Activated CD4-positive, alpha-beta T cell treated with anti-CD3 and anti-CD28 coated beads, Interleukin-2, amount 50 U/mL, for 16 hours (primary cell): ENCODE measurements at places on chromosomes 7 and 10.

DNA sequence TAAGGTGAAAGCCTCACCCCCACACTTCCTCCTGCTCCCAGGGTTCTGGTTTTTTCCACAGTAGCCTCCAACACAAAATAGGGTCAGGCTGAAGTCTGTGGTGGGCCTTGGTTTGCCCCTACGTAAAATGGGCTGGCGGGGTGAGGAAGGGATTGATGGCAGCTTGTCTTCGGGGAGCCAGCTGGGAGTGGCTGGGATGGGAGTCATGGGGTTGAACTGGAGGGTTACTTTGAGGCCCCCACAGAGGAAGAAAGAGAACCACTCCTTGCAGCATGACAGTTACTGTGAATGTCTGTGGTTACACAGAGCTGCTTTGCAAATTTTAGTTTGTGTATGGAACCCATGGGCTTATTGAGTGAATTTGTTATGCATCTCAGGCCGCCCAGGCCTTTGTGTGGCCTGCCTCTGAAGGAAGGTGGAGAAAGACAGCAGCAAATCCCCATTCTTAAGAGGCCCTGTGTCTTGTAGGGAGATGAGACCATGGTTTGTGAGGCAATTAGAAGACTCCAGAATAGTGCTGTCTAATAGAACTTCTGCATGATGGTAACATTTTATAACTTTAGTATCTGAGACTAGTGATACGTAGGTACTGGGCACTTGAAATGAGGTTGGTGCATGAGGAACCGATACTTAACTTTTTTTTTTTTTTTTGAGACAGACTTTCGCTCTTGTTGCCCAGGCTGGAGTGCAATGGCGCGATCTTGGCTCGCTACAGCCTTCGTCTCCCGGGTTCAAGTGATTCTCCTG, 8.1 kb downstream of the TRIM8 start:
- no peak for DNase-seq

GRCh38 chr10:58513188-58514110, 777 bp downstream of the BICC1 start:
- peak; percentile 27 for DNase-seq

DNA sequence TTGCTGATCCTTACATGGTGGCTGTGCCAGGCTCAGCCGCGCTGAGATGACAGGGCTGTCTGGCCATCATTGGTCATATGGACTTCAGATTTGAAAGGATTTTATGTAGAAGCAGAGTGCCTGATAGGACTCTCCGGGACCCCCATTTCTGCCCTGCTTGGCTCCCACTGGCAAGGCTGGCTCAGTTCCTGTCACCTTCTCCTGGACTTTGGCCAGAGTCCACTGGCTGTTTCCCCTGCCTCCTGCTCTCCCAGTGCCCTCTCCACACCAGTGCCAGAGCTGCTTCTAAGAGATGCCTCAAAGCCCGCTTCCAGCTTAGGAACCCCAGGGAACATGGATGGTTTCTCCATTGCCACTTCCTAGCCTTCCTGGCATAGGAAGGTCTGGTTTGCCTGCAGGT, 5.1 kb upstream of the SH2D4B start:
- no peak for DNase-seq

GRCh38 chr10:116802474-116802873, 46.8 kb upstream of the ENO4 start:
- DNase-seq: no peak

GRCh38 chr7:43637114-43637806, 54.4 kb downstream of the STK17A start:
- no peak for DNase-seq

GRCh38 chr10:18231480-18231879, 91.3 kb downstream of the CACNB2 start:
- no peak for DNase-seq

- no peak for DNase-seq
These were observed 4.9 kb upstream of the ZMIZ1 start for GRCh38 chr10:79063661-79064492.

GRCh38 chr7:42614636-42615035, 297.2 kb downstream of the C7orf25 start:
- no peak for DNase-seq

DNA sequence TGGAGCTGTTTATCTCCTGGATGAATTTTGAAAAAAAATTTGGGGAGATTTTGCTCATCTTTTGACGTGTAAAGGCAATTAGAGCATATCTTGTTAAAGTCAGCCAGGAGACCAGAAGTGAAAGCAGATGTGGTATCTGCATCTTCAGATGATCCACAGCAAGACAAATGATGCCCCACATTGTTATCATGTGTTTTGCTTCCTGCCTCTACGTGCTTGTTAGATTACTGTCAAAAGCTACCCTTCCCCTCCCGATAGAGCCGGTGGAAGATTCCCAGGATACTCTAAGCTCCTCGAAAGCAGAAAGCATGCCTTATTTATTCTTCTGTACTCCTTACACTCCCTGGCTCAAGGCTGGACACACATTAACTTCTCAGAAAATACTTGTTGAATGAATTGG, 12.9 kb downstream of the COL17A1 start:
- DNase-seq: no peak

GRCh38 chr7:78062214-78062613, 263.6 kb downstream of the PHTF2 start:
- DNase-seq: no peak

DNA sequence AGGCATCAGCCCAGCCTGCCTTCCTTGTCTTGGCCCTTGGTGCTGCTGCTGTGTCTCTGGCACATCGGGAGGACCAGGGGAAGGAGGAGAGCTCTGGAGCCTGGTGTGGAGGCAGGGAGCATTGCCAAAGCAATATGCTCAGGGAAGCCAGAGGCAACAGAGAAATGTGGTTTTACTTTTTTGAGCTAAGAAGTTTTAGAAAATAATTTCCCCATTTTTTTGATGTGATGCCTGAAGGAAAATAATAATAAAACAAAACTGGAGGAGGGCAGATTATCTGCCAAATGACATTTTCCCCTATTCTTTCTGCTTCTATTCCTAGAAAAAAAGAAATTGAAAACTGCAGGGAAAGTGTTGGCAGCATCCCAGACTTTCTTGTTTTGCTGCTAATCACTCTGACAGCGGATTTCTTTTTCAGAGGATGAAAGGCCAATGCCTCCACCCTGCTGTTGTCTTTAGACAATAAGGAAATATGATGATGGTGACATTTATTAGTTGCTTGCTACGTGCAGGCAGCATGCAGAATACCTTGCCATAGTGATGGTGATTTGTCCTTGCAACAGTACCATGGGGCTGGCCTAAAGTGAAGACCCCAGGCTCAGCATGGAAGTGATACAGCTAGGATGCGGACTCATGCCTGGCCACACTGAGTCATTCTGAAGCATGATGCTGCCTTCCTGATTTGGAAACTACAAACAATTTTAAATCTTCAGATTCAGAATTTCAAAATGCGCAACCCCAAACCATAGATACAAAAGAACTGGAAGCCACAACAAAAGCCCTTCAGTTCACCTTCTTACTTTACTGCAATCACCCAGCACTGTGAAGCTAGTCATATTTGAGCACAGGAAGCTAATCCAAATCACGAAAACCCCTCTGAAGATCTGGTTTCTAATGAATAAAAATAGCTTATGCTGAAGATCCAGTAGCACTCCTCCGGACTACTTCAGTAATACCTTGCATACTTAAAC, 260.2 kb upstream of the TMEM72 start:
- DNase-seq: peak; percentile 14

GRCh38 chr10:45040921-45041542, 40.3 kb downstream of the ZNF22 start:
- DNase-seq: no peak

- DNase-seq: peak; percentile 92
These were observed 5.7 kb downstream of the GATA3 start for GRCh38 chr10:8060010-8060703.

DNA sequence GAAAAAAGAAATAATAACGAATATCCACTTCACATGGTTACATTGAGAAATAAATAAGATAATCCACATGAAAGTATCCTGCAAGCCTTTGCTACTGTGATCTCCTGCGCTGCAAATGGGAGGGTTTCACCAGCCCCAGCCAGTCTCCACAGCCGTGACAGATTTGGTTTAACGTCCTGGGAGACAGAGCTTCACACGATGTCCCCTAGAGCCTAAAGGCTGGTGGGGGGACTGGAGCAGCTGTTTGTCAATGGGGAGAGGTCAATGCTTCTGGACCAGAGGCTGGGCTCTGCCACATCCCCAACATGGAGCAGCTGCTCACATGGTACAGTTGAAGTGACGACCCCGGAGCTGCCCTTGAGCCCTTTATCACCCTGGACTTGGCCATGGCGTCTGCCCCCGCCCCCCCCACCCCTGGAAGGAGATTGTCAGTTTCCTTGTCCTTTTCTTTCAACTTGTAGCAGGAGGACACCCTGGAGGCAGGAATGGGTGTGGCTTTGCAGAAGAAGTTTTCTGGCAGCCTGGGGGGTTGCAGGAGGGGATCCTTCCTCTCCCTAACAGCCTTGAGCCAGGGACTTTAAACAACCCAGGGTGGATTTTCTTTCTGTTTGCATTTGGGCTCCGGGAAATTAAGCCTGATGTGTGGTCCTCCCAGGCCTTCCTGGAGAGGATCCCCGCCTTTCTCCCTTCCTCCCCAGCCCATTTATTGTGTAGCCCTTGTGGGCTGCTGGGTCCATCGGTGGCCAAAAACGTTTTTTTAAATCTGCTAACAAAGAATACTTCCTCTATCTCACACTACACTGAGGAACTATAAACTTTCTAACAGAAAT, 37.0 kb upstream of the MXI1 start:
- DNase-seq: no peak

DNA sequence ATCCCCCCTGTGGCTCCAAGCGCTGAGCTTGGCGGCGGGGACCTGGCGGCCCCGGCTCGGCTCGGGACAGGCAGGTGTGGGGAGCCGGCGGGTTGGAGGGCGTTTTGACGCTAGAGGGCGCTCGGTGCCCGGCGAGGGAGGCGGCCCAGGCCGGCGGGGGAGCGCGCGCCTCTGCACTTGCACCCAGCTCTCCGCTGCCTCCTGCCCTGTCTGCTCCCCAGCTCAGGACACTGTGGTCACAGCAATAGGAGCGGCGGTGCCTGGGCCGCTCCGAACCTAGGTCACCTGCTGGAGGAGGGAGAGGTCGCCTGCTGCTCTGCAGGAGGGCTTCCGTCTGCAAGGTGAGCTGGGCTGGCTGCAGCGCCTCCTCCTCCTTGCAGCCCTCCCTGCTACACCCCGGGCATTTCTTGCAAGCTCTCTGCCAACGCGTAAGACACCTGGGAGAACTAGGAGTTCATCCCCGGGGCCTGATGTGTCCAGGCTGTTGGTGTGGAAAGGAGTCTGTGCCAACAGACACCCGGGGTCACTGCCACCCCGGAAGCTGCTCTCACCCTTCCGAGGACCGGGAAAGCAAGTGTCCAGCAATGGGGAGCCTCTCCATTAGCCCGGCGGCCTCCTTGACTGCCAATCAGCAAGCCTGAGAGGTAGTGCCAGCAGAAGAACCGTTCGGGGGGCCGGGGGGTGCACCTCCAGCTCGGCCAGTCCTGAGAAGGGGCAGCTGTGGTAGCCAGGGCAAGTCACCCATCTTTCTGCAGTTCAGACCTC, 620.4 kb downstream of the GALNT17 start:
- DNase-seq: peak; percentile 53

DNA sequence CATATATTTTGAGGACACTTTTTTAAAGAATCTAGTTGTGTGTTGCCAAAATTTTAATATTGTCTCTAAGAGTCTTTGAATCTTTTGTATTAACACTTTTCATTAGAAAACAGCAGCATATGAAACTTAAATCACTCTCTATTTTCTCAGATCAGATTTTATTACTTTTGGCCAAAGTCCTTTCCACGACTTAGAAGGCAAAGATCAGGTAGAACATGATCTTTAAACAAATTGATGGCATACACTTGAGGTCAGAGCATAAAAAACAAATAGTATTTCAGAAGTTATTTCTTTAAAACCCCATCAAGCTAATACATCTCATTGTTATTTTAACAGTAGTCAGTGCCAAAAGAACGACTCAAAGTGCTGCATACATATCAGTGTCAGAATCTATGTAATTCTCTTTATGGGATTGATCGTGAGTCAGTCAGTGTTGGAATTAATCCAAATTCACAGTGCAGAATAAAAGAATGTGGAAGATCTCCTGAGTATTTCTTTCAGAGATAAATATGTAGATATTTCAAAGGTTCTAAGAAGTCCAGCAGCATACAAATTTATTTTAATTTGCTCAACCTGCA, 9.6 kb upstream of the AGMO start:
- no peak for DNase-seq

GRCh38 chr7:138865843-138866242, 67.8 kb upstream of the ATP6V0A4 start:
- DNase-seq: peak; percentile 75

DNA sequence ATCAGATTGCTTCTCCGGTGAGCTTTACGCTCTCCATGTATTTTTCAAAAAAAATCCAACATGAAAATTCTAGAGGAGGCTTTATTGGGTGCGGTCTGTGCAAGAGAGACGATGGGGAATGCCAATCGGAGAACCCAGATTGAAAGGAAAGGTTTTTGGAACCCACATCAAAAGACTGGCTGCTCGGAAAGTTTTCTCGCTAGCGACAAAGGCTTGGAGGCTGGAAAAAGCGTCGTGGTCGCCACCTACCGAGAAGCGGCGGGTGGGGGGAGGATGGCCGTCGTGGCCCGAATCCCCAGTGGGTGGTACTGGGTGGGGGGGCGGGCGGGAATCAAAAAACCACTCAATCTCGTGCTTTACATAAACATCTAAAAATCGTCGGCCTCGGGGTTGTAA, 1.1 kb upstream of the GTF2I start:
- DNase-seq: peak; percentile 57

GRCh38 chr10:81920213-81920829, 45.3 kb downstream of the NRG3 start:
- peak; percentile 3 for DNase-seq

- DNase-seq: no peak
These were observed 101.5 kb downstream of the ZNF92 start for GRCh38 chr7:65475040-65475726.

DNA sequence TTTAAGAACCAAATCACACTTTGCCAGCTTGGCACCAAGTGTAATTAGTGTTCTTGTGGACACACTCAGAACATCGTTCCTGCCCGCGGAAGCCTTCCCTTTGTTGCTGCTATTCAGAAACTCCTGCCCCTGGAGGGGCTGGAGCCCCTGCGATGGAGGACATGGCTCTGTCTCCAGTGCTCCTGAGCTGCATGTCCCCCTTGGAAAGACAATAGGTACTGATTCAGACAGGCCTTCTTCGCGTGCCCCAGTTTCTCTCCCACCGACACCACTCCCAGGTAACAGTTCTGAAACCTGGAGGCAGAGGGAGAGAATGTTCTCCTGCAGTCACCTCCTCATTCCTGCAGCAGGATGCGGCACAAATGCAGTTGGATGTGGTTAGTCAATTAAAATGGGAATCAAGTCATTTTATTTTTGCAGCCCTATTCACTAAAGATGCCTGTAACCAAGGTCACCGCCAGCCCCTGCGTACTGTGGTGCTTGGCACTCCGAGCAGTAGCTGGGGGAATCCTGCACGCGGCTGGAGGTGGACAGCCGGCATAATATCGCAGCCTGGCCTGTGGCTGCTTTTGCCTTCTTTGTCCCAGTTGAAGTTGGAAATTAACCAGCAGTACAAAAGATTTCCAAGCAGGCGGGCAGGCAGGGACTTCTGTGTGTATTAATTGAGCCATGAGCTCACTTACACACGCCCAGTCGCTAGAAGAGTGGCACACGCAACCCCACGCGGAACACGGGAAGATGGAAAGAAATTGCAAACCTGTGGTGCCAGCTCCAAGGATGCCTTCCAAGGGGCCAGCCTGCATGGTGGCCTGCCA, 205.7 kb downstream of the EBF3 start:
- no peak for DNase-seq

- DNase-seq: no peak
These were observed 303.5 kb downstream of the PAXIP1 start for GRCh38 chr7:154699417-154699816.

GRCh38 chr7:42981601-42982000, 49.4 kb downstream of the MRPL32 start:
- no peak for DNase-seq

GRCh38 chr10:71222601-71223346, 10.4 kb downstream of the UNC5B start:
- DNase-seq: no peak
